Activated naive CD8-positive, alpha-beta T cell treated with anti-CD3 and anti-CD28 coated beads, Interleukin-2, amount 10 ng/mL, durations not matched to agents 7 days and 5 days (primary cell): ENCODE measurements at places on chromosomes 4 and X. TPM values are rescaled to one million over a fixed set of nuclear protein-coding genes. Genes with fewer than 3 reads are reported as not detected.

GRCh38 chr4:55770662-55771061 lies 48.9 kb upstream of the EXOC1L start:
- DNase-seq = no peak

DNA sequence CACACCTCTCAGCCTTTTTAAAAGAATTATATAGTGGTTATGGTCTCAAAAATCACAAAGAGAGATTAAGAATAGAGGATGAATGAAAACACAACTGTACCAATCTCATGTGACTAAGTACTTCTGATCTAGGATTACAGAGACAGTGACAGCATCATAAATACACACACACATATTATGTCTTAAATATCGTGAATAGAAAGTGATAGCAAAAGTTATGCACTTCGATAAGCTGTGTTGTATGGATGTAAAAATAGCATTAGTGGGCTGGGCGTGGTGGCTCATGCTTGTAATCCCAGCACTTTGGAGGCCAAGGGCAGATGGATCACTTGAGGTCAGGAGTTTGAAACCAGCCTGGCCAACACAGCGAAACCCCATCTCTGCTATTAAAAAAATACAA lies 25.0 kb downstream of the GYPA start:
- DNase-seq = no peak

DNA sequence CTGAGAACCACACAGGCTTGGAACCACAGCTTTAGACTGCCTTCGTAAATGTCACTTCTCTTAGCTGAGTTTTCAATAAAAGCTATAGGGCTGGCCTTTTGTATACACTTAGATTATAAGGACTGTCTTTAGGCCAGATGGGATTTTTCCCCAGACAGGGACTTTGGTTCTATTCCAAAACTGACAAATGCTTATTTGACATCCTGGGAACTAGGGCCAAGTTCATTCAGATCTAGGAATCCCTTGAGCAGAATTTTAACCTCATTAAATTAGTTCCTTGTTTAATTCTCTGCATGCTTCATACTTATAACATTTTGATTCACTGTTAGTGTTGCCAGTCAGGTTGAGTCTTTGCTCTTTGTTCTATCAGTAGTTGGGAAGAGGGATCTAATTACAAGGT lies 23.1 kb downstream of the ZRSR2 start:
- DNase-seq = no peak

- no peak for DNase-seq
Observed at GRCh38 chrX:45619290-45619689, 418.6 kb upstream of the DIPK2B start.

DNA sequence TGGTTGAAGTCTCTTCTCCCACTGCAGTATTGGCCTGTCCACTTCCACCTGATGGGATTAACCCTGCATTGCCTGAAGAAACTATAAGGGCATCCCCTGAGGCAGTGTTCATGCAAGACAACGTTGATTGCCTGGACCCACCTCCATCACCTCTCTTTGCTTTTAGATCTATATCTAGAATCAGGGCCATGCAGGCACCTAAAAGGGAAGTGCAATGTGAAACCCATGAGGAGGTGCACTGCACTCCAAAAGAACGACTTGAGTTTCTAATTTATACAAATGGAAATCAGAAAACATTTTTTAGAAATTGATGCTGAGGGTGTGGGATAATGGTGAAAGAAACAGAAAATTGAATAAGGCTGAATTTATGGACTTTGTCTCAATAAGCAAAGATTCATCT lies 694.4 kb downstream of the TRAM1L1 start:
- no peak for DNase-seq

DNA sequence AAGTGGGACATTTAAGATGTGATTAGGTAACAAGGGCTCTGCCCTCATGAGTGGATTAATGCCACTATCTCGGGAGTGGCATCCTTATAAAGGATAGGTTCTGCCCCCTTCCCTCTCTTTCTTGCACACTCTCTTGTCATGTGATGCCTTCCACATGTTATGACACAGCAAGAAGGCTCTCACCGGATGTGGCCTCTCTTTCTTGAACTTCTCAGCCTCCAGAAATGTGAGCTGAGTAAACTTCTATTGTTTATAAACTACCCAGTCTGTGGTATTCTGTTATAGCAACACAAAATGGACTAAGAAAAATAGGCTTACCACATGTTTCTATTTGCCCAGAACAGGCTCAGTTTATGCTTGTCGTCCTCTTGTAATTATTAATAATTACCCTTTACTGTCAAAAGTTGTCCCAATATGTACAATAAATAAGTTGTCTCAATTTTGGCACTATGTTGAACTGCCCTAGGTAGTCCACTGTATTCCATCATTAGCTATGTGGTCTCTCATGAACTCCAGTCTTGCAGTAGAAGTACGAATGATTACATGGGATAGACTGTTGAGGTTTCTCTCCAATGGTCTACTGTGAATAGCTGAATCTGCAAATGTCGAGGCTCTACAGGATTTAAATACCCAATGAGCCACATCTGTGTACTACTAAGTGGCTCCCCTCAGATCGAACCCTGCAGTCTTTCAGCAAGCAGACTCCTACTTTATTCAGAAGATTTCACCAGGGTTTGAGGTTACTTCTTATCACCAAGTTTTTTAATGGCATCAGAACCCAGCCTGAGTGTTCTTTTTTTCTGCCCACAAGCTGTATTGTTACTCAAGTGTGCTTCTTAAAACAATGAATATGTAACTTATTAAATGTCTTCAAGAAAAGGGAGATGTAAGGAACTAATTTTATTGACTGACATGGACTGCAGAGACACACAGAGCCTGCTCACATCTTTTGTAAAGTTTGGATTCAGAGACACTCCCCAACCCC lies 102.0 kb upstream of the LEF1 start:
- DNase-seq = no peak

DNA sequence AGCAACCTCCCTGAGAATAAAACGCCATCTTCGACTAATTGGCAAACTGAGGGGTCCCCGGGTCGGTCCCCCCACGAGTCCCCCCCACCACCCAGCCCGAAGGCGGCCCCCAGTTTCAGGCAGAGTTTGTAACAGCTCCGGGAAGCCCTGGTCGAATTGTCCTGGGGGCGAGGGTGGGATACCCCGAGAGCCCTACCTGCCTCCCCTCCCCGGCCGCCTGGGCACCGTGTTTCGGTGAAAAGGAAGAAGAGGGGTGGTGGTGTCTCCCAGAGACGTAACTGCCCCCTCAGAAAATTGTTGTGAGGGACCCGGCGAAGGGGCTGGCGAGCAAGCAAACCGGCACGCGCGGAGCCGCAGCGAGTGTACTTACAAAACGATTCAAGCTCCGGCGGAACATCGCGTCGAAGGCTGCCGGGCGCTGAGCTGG lies 1.2 kb downstream of the ATP11C start:
- DNase-seq = no peak

Gene LGI2
- not detected for total RNA-seq

GRCh38 chr4:6753103-6753560 lies 29.4 kb upstream of the KIAA0232 start:
- no peak for DNase-seq

- no peak for DNase-seq
Observed at GRCh38 chr4:183468210-183469095, 24.0 kb downstream of the CDKN2AIP start.

Gene AR
- not detected for total RNA-seq

GRCh38 chr4:6910340-6910959 lies 824 bp downstream of the TBC1D14 start:
- no peak for DNase-seq
